ENCODE measurements at places on chromosomes 4 and X.

- no peak for DNase-seq
Observed at GRCh38 chr4:76200771-76201231, 12.8 kb downstream of the SCARB2 start.

GRCh38 chrX:137654481-137654880 is 88.6 kb downstream of the ZIC3 start:
- no peak for DNase-seq

DNA sequence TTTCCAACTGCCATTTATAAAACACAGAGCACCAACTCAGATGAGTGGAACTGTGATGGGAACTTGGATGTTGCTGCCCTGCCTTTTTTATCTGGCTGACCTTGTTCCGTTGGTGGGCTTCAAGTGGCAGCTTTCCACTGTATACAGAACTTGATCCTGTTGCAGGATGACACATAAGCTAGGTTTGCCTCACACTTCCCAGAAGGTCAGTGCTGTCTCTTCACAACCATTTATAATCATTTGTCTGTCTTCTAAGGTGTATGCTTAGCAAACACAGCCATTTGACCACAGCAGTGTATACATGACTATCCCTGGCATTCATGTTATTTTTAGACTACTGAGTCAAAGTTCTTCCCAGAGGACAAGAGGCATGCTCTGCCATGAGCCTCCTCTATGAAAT is 20.3 kb downstream of the DGKK start:
- no peak for DNase-seq

- DNase-seq, result no peak
Observed at GRCh38 chr4:88761861-88762523, 64.4 kb upstream of the NAP1L5 start.

All from activated CD4-positive, alpha-beta T cell treated with anti-CD3 and anti-CD28 coated beads, Interleukin-2, amount 50 U/mL, for 1 hour (primary cell).